Effector memory CD8-positive, alpha-beta T cell (primary cell): ENCODE measurements at places on chromosomes 7 and 10.

DNA sequence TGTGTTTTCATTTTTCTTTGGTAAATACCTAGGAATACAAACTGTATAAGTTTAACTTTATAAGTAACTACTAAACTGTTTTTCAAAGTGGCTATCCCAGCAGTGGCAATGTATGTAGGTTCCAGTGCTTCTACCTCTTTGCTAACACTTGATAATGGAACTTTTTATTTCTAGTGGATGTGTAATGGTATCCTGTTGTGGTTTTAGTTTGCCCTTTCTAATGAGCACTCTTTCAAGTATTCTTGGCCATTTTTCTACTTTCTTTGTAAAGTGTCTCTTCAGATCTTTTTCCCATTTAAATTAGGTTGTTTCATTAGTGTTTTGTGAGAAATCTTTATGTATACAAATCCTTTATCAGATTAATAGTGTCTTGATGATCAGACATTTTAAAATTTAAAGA, 4.6 kb downstream of the KIF20B start:
- DNase-seq, result no peak
- no peak overlapping the region for H3K27ac ChIP-seq
- no peak overlapping the region for H3K4me3 ChIP-seq
- peaks cover 13% of the 10 kb centered on the region for H3K4me1 ChIP-seq

- H3K4me1 ChIP-seq, result no peaks in the 10 kb centered on the region
- no peak for DNase-seq
- no peaks in the 10 kb centered on the region for H3K27me3 ChIP-seq
- H3K27ac ChIP-seq, result no peak overlapping the region
Measured at GRCh38 chr7:20894806-20895205, 108.1 kb upstream of the SP8 start.

DNA sequence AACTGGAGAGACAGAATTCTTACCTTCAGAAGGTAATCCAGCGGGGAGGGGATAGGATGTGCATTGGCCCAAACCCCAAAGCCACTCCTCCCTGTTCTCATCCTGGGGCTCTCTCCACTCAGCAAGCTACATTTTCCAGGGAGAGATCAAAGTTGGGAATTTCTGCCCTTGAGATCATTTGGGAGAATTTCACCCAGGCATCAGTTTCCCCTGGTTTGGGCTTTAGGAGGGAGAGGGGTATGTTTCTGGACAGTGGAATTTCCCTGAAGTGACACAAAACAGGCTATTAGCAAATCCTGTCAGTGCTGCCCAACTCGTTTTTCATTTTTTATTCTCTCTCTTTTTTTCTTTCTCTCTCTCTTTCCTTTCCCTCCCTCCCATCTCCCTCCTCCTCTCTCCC, 35.7 kb downstream of the CYP17A1 start:
- no peak overlapping the region for H3K4me3 ChIP-seq
- H3K27ac ChIP-seq, result peak overlapping the region; percentile 89
- no peak for DNase-seq
- peaks cover 26% of the 10 kb centered on the region for H3K4me1 ChIP-seq
- peaks cover 49% of the 10 kb centered on the region for H3K36me3 ChIP-seq
- no peaks in the 10 kb centered on the region for H3K27me3 ChIP-seq

DNA sequence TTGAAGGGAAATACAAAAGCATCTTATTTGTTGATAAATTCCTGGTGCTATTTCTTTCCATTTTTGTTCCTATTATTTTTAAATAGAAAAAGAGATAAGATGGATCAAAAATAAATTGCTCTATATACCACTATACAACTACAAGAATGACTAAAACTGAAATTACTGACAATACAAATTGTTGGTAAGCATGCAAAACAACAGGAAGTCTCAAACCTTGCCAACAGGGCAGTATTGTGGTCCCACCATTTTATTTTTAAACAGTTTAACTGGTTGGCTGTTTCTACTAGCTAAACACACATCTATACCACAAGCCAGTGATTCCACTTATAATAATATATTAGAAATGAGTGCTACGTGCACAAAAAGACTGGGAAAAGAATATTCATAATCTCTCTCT, 213.0 kb downstream of the JAZF1 start:
- H3K27me3 ChIP-seq, result no peaks in the 10 kb centered on the region
- no peak for DNase-seq
- H3K4me3 ChIP-seq, result no peak overlapping the region

DNA sequence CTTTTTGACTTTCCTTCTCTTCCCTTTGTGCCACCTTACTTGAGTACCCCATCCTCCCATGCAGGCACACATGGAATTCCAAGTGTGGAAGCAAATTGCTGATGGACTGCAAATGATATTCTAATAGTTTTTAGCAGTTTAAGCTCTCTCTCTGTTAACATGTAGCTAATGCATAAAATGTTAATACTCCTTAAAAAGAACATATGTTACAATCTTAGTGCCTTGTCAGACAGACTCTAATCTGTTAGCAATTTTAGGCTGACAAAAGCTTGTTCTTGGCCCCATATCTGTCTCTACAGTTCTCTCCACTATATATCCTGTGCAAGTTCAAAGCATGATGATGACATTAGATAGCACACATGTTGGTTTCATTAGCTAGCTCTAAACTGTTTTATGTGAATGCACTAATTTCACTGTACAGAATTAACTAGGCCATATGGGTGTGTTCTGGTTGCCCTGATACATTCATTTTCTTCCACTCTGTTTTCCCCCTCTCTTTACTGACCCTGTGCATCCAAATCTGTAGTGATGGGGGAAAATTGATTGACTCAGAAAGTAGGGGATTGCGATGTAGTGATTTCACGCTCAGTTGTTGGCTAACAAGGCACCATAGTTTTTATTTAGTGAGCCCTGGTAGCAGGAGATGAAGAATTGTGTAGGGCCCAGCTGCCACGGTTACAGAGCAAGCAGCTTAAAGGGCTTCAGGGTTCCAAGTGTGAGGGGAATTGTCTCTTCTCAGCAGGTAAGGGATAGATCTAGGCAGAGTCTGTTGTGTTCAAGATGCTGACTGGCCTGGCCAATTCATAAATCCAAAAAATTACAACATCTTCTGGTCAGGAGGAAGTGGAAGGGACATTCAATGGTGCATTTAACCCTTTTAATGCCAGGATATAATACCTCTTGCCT, 114.6 kb upstream of the FZD1 start:
- no peak overlapping the region for H3K27ac ChIP-seq
- no peaks in the 10 kb centered on the region for H3K4me1 ChIP-seq
- H3K36me3 ChIP-seq, result no peaks in the 10 kb centered on the region
- DNase-seq, result no peak

DNA sequence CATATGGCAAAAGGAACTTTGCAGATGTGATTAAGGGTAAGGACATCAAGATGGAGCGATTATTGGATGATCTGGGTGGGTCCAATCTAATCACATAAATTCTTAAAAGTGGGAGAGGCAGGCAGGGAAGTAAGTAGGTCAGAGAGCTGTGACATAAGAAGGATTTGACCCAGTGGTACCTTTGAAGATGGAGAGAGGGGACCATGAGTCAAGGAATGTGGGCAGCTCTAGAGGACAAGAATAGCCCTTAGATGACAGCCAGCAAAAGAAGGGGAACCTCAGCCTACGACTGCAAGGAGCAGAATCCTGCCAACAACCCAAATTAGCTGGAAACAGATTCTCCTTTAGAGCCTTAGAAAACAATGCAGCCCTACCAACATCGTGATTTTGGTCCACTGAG, 34.5 kb downstream of the LAMB1 start:
- H3K4me3 ChIP-seq, result no peak overlapping the region
- no peaks in the 10 kb centered on the region for H3K36me3 ChIP-seq
- H3K4me1 ChIP-seq, result no peaks in the 10 kb centered on the region
- no peak for DNase-seq
- peaks cover 8% of the 10 kb centered on the region for H3K27me3 ChIP-seq

DNA sequence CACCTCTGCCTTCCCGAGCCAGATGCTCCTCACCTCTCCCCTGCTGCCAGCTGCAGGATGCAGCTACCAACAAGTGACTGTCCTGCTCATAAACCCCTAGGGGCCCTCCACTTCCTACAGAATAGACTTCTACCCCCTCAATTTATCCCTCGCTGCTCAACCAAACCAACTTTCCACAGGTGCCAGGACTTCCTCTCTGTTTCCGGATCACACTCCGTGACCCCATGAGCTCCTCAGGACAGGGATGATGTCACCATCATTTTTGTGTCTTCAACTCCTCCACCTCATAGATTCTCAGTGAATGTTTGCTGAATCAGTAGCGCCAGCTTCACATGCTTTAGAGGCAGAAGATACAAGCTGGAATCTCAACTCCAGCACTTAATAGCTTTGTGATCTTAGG, 25.8 kb upstream of the ADRB1 start:
- no peaks in the 10 kb centered on the region for H3K36me3 ChIP-seq
- H3K4me3 ChIP-seq, result no peak overlapping the region
- peaks cover 22% of the 10 kb centered on the region for H3K27me3 ChIP-seq
- no peaks in the 10 kb centered on the region for H3K4me1 ChIP-seq
